ENCODE measurements at places on chromosomes 1 and 21.

GRCh38 chr1:18868801-18869424, 9.5 kb upstream of the TAS1R2 start:
- no peak for DNase-seq

DNA sequence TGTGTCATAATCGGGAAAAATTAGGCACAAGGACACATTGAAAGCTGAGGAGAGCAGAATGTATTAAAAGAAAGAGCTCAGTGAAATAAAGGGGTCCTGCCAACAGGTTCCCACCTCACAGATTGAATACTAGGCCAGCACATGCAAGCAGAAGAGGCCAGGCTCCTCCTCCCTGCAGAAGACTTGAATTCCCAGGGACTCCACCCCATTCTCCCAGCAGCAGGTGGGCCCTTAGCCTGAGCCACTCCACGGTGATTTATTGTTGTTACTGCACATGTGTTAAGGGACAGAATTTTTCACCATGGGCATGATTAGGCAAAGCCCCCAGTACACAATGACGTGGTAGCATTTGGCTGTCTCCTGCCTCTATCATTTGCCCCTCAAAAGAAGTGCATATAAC, 1844.7 kb downstream of the NCAM2 start:
- DNase-seq, result peak; percentile 85

DNA sequence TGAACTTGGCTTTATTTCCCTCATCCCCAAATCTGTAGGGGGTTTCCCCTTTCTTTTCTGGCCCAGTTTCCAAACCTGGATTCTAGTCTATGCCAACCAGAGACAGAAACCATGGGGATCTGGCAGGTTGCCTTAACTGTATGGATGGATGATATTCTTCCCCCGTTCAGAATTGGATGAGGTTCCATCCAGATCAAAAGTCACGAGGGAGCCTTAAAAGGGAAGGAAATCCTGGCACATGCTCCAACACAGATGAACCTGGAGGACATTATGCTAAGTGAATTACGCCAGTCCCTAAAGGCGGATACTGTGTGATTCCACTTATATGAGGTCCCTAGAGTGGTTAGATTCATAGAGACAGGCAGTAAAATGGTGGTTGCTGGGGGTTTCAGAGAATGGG, 124.4 kb downstream of the HUNK start:
- no peak for DNase-seq

- DNase-seq, result no peak
Observed at GRCh38 chr1:205570796-205571537, 60.8 kb downstream of the ELK4 start.

GRCh38 chr21:37372951-37373350, 6.4 kb downstream of the DYRK1A start:
- DNase-seq, result no peak

DNA sequence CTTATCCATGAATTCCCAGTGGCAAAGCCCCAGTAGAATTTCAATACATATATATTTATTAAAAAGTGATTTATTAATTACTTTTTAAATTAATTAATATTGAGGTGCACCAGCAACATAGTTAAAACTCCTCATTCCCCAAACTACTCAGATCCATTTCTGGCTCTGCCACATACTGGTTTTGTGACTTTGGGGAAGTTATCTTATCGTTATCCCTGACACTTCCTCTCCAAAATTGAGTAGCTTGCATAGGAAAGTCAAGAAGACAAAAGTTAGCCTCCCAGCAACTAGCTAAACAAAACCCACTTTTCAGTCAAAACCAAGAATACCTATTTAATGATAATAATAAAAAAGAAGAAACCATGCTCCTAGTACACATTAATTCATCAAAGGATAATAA, 35.9 kb downstream of the TCP10L start:
- DNase-seq, result no peak

DNA sequence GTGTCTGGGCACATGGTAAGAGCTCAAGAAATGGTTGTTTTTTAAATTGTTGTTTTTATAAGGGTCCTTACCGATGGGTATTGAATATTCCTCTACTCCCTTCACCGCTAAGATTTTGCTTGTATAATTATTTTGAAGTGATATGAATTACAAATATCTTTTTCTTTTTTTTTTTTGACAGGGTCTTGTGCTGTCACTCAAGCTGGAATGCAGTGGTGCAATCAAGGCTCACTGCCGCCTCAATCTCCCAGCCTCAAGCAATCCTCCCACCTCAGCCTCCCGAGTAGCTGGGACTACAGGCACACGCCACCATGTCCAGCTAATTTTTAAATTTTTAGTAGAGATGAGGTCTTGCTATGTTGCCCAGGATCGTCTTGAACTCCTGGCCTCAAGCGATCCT, 27.1 kb upstream of the RAB3GAP2 start:
- no peak for DNase-seq

GRCh38 chr1:47471163-47471562, 33.3 kb downstream of the FOXD2 start:
- DNase-seq, result no peak

- no peak for DNase-seq
Observed at GRCh38 chr21:41827951-41828883, 50.9 kb downstream of the PRDM15 start.

DNA sequence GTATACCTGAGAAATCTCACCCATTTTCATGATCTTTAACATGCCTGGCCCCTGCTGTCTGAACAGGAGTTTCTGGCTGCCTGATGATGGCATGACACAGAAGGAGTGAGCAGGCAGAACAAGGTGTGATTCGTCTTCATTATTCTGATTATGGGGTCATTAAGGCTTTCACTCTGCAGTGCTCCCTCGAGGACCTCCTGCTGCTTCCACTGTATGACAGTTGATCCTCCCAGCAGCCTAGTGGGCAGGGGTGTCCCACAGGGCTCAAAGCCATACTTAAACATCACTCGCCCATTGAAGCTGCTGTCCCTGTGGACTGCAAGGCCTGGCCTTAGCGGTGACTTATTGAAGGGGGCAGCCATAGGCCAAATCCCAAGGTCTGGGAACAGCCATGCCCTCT, 12.7 kb upstream of the PARS2 start:
- DNase-seq, result no peak

- no peak for DNase-seq
Observed at GRCh38 chr1:39943471-39944290, 11.3 kb upstream of the MFSD2A start.

GRCh38 chr1:171828794-171829193, 12.5 kb upstream of the DNM3 start:
- DNase-seq, result no peak

GRCh38 chr1:78676347-78676982, 26.8 kb downstream of the IFI44 start:
- peak; percentile 45 for DNase-seq

All from NCI-H2171 treated with DMSO at 0.1 percent for 48 hours (cell line).